ENCODE measurements at places on chromosomes 7 and 10. TPM values are rescaled to one million over a fixed set of nuclear protein-coding genes. Genes with fewer than 3 reads are reported as not detected.

DNA sequence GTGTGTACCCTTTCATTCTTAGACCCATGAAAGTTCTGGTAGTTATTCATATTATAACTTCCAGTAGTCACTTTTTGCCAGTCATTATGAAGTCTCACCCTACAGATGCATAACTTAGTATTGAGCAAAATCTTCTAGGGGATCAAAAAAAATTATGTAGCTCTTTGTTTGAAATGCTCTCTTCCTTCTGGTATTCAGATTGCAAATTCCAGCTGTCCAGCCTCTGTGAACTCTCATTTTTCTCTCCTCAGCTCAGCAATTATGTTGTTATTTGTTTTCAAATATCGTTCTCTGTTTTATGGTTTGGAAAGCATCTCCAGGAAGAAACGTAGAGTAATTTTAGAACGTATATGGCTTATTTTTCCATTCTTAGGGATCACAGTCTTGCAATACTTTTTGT, 442.5 kb downstream of the SEMA3D start:
- H3K27me3 ChIP-seq = no peaks in the 10 kb centered on the region
- H3K27ac ChIP-seq = no peak overlapping the region
- H3K4me1 ChIP-seq = no peaks in the 10 kb centered on the region
- H3K4me3 ChIP-seq = no peak overlapping the region
- no peak for DNase-seq

GRCh38 chr7:96299496-96299895, 22.4 kb downstream of the SLC25A13 start:
- no peak overlapping the region for H3K27ac ChIP-seq
- peaks cover 26% of the 10 kb centered on the region for H3K4me1 ChIP-seq
- H3K4me3 ChIP-seq = no peak overlapping the region
- H3K27me3 ChIP-seq = no peaks in the 10 kb centered on the region
- DNase-seq = no peak

GRCh38 chr10:1331560-1331959, 275.4 kb downstream of the WDR37 start:
- no peak overlapping the region for H3K27ac ChIP-seq
- H3K4me1 ChIP-seq = no peaks in the 10 kb centered on the region
- no peak for DNase-seq
- H3K27me3 ChIP-seq = no peaks in the 10 kb centered on the region

- no peaks in the 10 kb centered on the region for H3K27me3 ChIP-seq
- H3K4me1 ChIP-seq = no peaks in the 10 kb centered on the region
- no peak overlapping the region for H3K27ac ChIP-seq
- H3K4me3 ChIP-seq = no peak overlapping the region
Observed at GRCh38 chr7:142797391-142798377, 26.9 kb downstream of the PRSS2 start.

GRCh38 chr10:35643151-35644049, 1.3 kb upstream of the FZD8 start:
- no peaks in the 10 kb centered on the region for H3K4me1 ChIP-seq
- H3K27me3 ChIP-seq = no peaks in the 10 kb centered on the region

GRCh38 chr7:11714205-11714604, 117.8 kb downstream of the THSD7A start:
- H3K4me3 ChIP-seq = no peak overlapping the region
- no peak overlapping the region for H3K27ac ChIP-seq
- no peak for DNase-seq
- no peaks in the 10 kb centered on the region for H3K36me3 ChIP-seq

DNA sequence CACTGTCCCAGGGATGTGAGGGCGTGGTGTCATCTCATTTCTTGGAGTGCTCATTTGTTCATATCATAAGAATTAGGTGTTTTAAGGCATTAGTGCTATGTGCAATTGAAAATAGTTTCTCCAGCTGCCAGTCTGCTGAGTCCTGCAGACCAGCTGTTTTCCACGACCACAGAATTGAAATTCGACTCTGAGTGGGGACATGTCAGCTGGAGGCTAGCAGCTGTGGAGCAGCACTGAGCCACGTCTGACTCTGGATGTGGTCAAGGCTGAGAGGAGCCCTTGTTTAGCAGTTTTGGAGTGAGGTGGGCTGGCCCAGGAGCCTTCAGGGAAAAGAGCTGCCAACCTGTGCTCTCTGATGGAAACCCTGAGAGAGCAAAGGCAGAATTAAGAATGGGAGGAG, 156.3 kb upstream of the GRB10 start:
- no peak overlapping the region for H3K4me3 ChIP-seq
- no peak overlapping the region for H3K27ac ChIP-seq
- H3K36me3 ChIP-seq = no peaks in the 10 kb centered on the region
- DNase-seq = no peak

- peaks cover 32% of the 10 kb centered on the region for H3K4me1 ChIP-seq
- H3K27ac ChIP-seq = peak within 1 kb of the TSS; percentile 71
- no peaks in the 10 kb centered on the region for H3K36me3 ChIP-seq
- H3K4me3 ChIP-seq = peak within 1 kb of the TSS; percentile 46
- no peaks in the 10 kb centered on the region for H3K27me3 ChIP-seq
- peak; percentile 83 for DNase-seq
Observed at GRCh38 chr7:50092579-50093491, at the start of gene ZPBP. TSS of gene ZPBP (minus strand) at chr7:50093246. CDS start at chr7:50093194, 52 bp downstream.

DNA sequence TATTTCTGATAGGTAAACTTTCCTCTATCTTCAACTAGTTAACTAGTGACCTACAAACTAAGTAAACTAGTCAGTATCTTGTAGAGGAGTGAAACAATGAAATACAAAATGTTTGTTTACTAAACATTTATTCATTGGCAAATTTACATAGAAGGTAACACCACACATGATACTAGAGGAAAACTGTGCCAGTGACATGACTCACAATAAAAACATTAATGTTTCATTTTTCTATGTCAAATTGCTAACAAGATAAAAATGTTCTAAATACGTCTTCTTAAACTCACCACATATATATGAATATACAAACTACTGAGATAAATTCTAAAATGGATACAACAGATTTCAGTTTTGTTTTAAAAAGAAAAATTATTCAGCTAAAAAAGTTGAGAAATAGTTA, 471.3 kb downstream of the PARD3 start:
- no peaks in the 10 kb centered on the region for H3K27me3 ChIP-seq
- no peaks in the 10 kb centered on the region for H3K36me3 ChIP-seq
- no peak overlapping the region for H3K27ac ChIP-seq
- DNase-seq = no peak

GRCh38 chr7:151408839-151409666, 785 bp downstream of the WDR86 start:
- no peak overlapping the region for H3K4me3 ChIP-seq
- no peaks in the 10 kb centered on the region for H3K27me3 ChIP-seq
- no peaks in the 10 kb centered on the region for H3K4me1 ChIP-seq
- no peak overlapping the region for H3K27ac ChIP-seq
- no peak for DNase-seq

The GRM3 gene
- total RNA-seq = not detected

DNA sequence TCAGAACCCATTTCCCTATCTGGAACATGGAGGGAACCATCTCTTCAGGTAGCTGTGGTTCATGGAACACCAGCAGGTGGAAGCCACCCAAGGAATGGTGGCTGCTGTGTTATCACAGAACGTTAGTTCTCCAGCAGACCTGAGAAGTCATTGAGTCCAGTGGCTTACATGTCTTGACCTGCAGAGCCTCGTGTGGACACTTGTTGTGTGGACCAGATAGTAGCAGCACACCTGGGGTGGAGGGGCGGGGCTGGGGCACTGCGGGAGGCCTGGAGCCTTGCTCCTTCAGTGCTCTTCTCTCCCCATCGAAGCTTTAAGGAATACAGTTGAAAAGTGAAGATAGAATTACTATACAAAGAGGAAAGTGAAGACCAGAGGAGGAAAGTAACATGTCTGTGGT, 42.4 kb downstream of the VWA2 start:
- H3K36me3 ChIP-seq = no peaks in the 10 kb centered on the region
- DNase-seq = no peak
- H3K27me3 ChIP-seq = no peaks in the 10 kb centered on the region
- no peak overlapping the region for H3K27ac ChIP-seq
- H3K4me3 ChIP-seq = no peak overlapping the region

The MGAM2 gene
- total RNA-seq = not detected

The CDC14C gene
- total RNA-seq = not detected

The GAD2 gene
- not detected for total RNA-seq

The TEX47 gene
- total RNA-seq = not detected

GRCh38 chr10:4532976-4533375, 293.0 kb upstream of the AKR1E2 start:
- H3K27me3 ChIP-seq = no peaks in the 10 kb centered on the region
- DNase-seq = no peak
- H3K27ac ChIP-seq = no peak overlapping the region
- H3K4me1 ChIP-seq = no peaks in the 10 kb centered on the region
- no peaks in the 10 kb centered on the region for H3K36me3 ChIP-seq

The HOXA4 gene
- total RNA-seq = 0.79 TPM

GRCh38 chr7:54839575-54840213, 80.7 kb upstream of the SEC61G start:
- H3K4me1 ChIP-seq = no peaks in the 10 kb centered on the region
- H3K27me3 ChIP-seq = no peaks in the 10 kb centered on the region
- no peaks in the 10 kb centered on the region for H3K36me3 ChIP-seq
- no peak for DNase-seq
- H3K4me3 ChIP-seq = no peak overlapping the region
- H3K27ac ChIP-seq = no peak overlapping the region

GRCh38 chr10:5538446-5538845, 13.7 kb downstream of the CALML3 start:
- H3K4me3 ChIP-seq = no peak overlapping the region
- H3K4me1 ChIP-seq = no peaks in the 10 kb centered on the region
- H3K36me3 ChIP-seq = no peaks in the 10 kb centered on the region
- H3K27ac ChIP-seq = no peak overlapping the region
- DNase-seq = no peak

The HIPK2 gene
- total RNA-seq = not detected

GRCh38 chr7:41217306-41217705, 485.6 kb downstream of the INHBA start:
- H3K4me1 ChIP-seq = no peaks in the 10 kb centered on the region
- no peak overlapping the region for H3K4me3 ChIP-seq
- no peaks in the 10 kb centered on the region for H3K36me3 ChIP-seq

The FAM25C gene
- not detected for total RNA-seq

- H3K27ac ChIP-seq = no peak overlapping the region
- DNase-seq = no peak
- no peaks in the 10 kb centered on the region for H3K4me1 ChIP-seq
- no peaks in the 10 kb centered on the region for H3K27me3 ChIP-seq
Observed at GRCh38 chr7:126569402-126569801, 683.3 kb downstream of the GRM8 start.

The KCNIP2 gene
- total RNA-seq = 0.61 TPM

The PITRM1 gene
- 33.7 TPM for total RNA-seq

DNA sequence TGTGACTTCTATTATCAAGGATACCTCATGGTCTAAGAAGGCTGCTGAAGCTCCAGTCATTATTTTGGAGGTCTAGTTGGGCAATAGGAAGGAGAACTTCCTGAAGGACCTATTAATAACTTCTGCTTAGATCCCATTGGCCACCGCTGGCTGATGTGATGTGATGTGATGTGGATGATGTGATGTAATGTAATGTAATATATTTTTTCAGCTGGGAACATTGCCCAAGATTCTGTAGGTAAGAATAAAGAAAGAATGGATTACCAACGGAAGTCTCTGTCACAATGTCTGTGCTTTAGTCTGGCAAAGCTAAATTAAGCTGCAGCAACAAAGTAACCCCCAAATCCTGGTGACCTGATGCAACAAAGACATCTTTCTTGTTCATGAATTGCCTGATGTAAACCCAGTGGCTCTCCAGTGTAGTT, 233.7 kb downstream of the PTEN start:
- H3K36me3 ChIP-seq = no peaks in the 10 kb centered on the region
- H3K27ac ChIP-seq = no peak overlapping the region
- peaks cover 23% of the 10 kb centered on the region for H3K4me1 ChIP-seq
- H3K4me3 ChIP-seq = no peak overlapping the region
- DNase-seq = no peak

DNA sequence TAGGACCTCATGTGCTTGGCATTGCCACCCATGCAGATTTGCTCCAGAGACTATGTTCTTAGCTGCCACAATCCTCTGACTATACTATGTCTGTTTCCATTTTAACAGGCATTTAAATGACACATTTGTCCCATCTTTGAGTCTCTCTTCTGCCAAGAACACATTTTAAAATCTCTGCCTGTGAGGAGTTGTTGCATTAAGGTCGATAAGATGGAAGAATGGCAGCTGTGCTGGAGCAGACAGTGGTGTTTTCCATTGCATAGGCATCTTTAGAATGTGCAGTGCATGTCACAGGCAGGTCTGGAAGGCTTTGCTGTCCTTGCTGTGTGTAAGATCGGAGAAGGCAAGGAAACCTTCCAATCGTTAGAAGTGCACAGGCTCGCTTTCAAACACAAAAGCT, 70.9 kb upstream of the CELF2 start:
- H3K4me1 ChIP-seq = no peaks in the 10 kb centered on the region
- H3K36me3 ChIP-seq = no peaks in the 10 kb centered on the region
- H3K4me3 ChIP-seq = no peak overlapping the region
- H3K27ac ChIP-seq = no peak overlapping the region

The CHAT gene
- not detected for total RNA-seq
